Large intestine (tissue), 12 donors: ENCODE measurements at places on chromosomes 13 and 19.

GRCh38 chr13:103443604-103444003 lies 377.4 kb upstream of the SLC10A2 start:
- DNase-seq: no peak
- H3K36me3 ChIP-seq: no peaks in the 10 kb centered on the region
- no peak overlapping the region for H3K4me3 ChIP-seq
- H3K27ac ChIP-seq: no peak overlapping the region
- H3K27me3 ChIP-seq: no peaks in the 10 kb centered on the region

GRCh38 chr13:33110713-33111413 lies 94.6 kb downstream of the KL start:
- H3K4me3 ChIP-seq: no peak overlapping the region
- H3K36me3 ChIP-seq: peaks cover 74% of the 10 kb centered on the region
- no peaks in the 10 kb centered on the region for H3K27me3 ChIP-seq
- H3K27ac ChIP-seq: no peak overlapping the region
- no peak for DNase-seq

DNA sequence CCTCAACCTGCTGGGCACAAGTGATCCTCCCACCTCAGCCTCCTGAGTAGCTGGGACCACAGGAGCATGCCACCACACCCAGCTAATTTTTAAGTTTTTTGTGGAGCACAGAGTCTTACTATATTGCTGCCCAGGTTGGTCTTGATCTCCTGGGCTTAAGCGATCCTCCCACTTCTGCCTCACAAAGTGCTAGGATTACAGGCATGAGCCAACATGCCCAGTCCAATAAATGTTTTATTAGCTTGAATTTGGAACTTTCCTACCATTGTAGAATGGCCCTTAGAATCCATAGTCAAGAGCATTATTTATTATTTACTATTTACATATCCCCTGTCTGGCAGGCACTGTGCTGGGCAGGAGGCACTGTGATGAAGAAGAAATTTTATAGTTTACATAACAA lies 39.6 kb upstream of the CLDN10 start:
- H3K4me3 ChIP-seq: no peak overlapping the region
- no peak overlapping the region for H3K27ac ChIP-seq
- DNase-seq: no peak
- no peaks in the 10 kb centered on the region for H3K4me1 ChIP-seq
- H3K36me3 ChIP-seq: no peaks in the 10 kb centered on the region
- no peaks in the 10 kb centered on the region for H3K27me3 ChIP-seq

GRCh38 chr13:104594806-104595205 lies 1528.6 kb upstream of the SLC10A2 start:
- peaks cover 3% of the 10 kb centered on the region for H3K4me1 ChIP-seq
- H3K27ac ChIP-seq: no peak overlapping the region
- H3K27me3 ChIP-seq: no peaks in the 10 kb centered on the region
- H3K36me3 ChIP-seq: no peaks in the 10 kb centered on the region
- H3K4me3 ChIP-seq: no peak overlapping the region

- DNase-seq: no peak
- H3K36me3 ChIP-seq: no peaks in the 10 kb centered on the region
- no peaks in the 10 kb centered on the region for H3K27me3 ChIP-seq
These were observed 127.9 kb upstream of the GJB6 start for GRCh38 chr13:20360041-20360491.

DNA sequence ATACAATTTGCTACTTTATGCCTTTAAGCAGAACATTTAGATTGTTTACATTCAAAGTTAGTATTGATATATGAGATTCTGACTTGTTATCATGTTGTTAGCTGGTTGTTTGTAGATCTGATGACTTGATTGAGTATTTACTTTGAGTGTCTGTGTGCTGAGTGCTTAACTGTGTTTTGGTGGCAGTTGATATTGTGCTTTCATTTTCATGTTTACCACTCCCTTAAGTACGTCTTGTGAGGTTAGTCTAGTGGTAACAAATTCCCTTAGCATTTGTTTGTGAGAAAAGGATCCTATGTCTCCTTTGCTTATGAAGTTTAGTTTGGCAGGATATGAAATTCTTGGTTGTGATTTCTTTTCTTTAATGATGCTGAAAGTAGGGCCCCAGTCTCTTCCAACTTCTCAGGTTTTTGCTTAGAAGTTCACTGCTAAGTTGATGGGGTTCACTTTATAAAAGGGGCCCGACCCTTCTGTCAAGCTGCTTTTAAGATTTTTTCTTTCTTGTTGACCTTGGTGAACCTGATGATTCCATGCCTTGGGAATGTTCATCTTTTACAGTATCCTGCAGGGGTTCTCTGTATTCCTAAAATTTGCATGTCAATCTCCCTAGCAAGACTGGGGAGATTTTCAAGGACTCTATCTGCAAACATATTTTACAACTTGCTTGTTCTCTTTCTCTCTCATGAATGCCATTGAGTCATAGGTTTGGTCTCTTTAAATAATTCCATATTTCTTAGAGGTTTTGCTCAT lies 1095.4 kb upstream of the PCDH20 start:
- H3K36me3 ChIP-seq: no peaks in the 10 kb centered on the region
- no peak for DNase-seq
- no peaks in the 10 kb centered on the region for H3K27me3 ChIP-seq
- no peak overlapping the region for H3K4me3 ChIP-seq

GRCh38 chr13:89843621-89844020 lies 1503.9 kb upstream of the MIR17HG start:
- no peaks in the 10 kb centered on the region for H3K36me3 ChIP-seq
- H3K4me1 ChIP-seq: no peaks in the 10 kb centered on the region
- no peak overlapping the region for H3K27ac ChIP-seq
- DNase-seq: no peak

- H3K36me3 ChIP-seq: no peaks in the 10 kb centered on the region
- H3K4me3 ChIP-seq: no peak overlapping the region
- H3K27me3 ChIP-seq: no peaks in the 10 kb centered on the region
These were observed 264.0 kb downstream of the KLF12 start for GRCh38 chr13:73870036-73870741.

DNA sequence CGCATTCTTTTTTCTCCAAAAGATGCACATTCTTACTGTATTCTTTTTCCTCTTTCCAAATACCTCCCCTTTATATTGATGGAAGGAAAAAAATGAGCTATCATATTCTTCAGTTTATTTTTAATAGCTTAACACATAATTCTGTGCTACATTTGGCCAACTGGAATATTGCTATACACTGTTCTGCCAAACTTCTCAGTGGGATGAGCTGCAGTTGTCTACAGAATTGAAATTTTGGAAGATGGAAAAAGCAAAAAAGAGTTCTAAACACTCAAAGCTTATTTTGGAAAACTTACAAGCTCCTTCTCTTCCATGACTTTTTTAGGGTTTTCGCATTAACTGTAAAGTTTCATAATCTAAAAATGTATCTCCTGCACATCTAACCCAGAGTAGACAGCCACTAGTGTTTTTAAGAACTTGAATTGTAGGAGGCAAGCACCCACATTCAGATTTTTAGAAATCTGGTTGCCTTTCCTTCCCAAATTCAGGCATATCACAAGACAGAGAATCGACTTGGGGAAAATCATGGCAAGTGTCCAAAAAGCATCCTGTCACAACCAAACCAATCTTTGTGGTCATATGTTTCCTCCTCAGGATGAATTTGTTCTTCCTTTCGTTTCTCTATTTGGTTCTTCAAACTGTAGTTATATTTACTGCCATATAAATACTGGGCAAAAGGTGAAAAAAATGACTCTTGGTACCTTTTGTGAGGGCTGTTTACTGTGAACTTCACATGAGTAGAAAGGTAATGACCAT lies 111.4 kb upstream of the FRY start:
- no peaks in the 10 kb centered on the region for H3K4me1 ChIP-seq
- DNase-seq: no peak
- no peaks in the 10 kb centered on the region for H3K27me3 ChIP-seq
- H3K36me3 ChIP-seq: no peaks in the 10 kb centered on the region
- no peak overlapping the region for H3K27ac ChIP-seq

GRCh38 chr19:49355909-49356353 lies 6.3 kb downstream of the TEAD2 start:
- no peaks in the 10 kb centered on the region for H3K4me1 ChIP-seq
- peaks cover 11% of the 10 kb centered on the region for H3K36me3 ChIP-seq
- H3K27ac ChIP-seq: no peak overlapping the region
- peaks cover 7% of the 10 kb centered on the region for H3K27me3 ChIP-seq
- H3K4me3 ChIP-seq: no peak overlapping the region

DNA sequence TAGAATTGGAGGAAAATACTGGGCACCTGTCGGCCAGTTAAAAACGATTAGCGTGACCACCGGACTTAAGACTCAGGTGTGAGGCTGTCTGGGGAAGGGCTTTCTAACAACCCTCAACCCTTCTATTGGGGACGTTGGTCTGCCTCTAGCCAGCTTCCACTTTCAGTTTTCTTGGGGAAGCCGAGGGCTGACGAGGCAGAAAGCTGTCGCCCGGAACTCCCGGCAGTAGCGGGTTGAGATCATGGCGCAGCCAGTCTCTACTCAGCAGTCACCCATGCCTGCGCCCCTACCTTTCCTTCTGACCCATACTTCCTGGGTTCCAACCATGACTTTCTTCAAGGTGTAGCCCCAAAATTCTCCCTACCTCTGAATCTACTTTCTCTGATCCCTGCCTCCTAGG lies 1424.1 kb downstream of the SLITRK1 start:
- H3K27me3 ChIP-seq: no peaks in the 10 kb centered on the region
- no peaks in the 10 kb centered on the region for H3K36me3 ChIP-seq
- H3K4me1 ChIP-seq: no peaks in the 10 kb centered on the region

- H3K27me3 ChIP-seq: no peaks in the 10 kb centered on the region
- peak; percentile 31 for DNase-seq
- no peak overlapping the region for H3K4me3 ChIP-seq
- H3K36me3 ChIP-seq: no peaks in the 10 kb centered on the region
These were observed 64.9 kb upstream of the FGF14 start for GRCh38 chr13:102466610-102467190.

- peaks cover 39% of the 10 kb centered on the region for H3K4me1 ChIP-seq
- peaks cover 47% of the 10 kb centered on the region for H3K36me3 ChIP-seq
- H3K27ac ChIP-seq: peak overlapping the region; percentile 52
- no peak for DNase-seq
These were observed 4.6 kb downstream of the PIK3R2 start for GRCh38 chr19:18157465-18158063.

DNA sequence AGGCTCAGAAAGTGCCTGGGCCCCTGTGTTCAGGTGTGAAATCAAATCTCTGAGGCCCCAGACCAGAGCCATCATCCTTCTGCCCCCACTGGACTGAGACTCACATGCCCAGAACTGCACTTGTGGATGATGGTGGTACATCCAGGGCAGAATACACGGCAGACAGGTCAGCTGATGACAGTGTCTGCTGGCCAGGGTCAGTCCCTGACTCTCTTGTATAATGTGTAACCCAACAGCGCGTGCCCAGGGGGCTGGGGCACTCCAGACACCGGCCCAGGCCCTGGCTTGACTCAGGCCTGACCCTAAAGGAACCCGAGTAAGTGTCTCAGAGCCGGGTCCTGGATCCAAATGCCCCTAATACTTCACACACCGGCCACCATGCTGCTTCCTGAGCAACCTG lies 37.4 kb upstream of the GATAD2A start:
- no peak for DNase-seq
- H3K4me3 ChIP-seq: no peak overlapping the region
- H3K36me3 ChIP-seq: no peaks in the 10 kb centered on the region
- no peak overlapping the region for H3K27ac ChIP-seq

GRCh38 chr13:97223711-97224541 lies 1.8 kb downstream of the MBNL2 start:
- no peaks in the 10 kb centered on the region for H3K36me3 ChIP-seq
- no peaks in the 10 kb centered on the region for H3K27me3 ChIP-seq
- H3K4me1 ChIP-seq: peaks cover 36% of the 10 kb centered on the region
- peak; percentile 60 for DNase-seq
- peak overlapping the region; percentile 63 for H3K4me3 ChIP-seq

- DNase-seq: no peak
- H3K27me3 ChIP-seq: no peaks in the 10 kb centered on the region
- peaks cover 5% of the 10 kb centered on the region for H3K4me1 ChIP-seq
These were observed 37.2 kb upstream of the TPM4 start for GRCh38 chr19:16039081-16039480.

DNA sequence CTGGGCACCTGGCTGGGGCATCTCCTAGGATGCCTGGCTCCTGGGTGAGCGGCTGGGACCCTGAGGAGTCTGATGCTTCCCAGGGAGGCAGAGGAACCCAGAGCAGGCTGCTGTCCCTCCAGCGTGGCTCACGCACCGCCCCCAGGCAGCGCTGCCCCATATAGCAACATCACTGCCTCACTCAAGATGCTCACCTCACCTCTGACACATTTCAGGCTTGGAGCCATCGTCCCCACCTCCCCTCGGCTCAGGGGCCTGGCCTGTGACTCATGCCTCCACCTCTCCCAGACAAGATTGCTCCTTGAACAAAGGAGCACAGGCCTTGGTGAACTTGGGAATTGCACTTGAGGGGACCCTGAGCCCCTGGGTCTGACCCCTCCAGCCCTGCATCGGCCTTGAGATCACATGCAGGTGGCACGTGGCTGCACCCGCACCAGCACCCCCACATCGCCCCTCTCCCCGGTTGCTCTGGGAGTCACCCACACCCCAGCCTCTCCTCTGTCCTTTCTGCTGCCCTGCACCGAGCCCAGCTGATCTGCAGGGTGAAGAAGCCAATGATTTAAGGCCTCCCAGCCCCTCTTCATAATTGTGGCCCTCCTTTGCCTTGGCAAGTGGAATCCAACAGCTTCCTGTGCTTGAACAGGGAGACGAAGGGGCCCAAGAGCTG lies 11.2 kb downstream of the CEBPA start:
- H3K4me1 ChIP-seq: peaks cover 61% of the 10 kb centered on the region
- H3K4me3 ChIP-seq: no peak overlapping the region
- no peaks in the 10 kb centered on the region for H3K27me3 ChIP-seq
- H3K36me3 ChIP-seq: no peaks in the 10 kb centered on the region
- DNase-seq: peak; percentile 89

DNA sequence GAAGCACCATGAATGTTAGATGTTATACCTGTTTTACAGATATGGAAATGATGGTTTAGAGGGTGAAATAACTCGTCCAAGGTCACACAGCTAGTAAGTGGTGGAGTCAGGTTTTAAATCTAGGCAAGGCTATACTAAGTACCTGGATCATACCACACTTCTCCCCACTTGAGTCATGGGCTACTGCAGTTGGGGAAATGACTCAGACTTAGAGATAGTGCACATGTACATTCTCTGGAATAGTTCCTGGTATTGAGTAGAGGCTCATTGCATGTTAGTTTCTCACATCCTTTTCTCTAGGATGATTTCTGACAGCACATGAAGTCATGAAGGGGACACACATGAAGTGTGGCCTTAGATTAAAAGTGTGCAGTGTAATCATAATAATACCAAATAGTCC lies 76.2 kb upstream of the TNFSF11 start:
- no peak for DNase-seq
- H3K4me3 ChIP-seq: no peak overlapping the region
- H3K36me3 ChIP-seq: no peaks in the 10 kb centered on the region
- no peaks in the 10 kb centered on the region for H3K4me1 ChIP-seq
